Cortex of kidney (tissue), 1 donor: ENCODE measurements at places on chromosomes 5 and 9.

DNA sequence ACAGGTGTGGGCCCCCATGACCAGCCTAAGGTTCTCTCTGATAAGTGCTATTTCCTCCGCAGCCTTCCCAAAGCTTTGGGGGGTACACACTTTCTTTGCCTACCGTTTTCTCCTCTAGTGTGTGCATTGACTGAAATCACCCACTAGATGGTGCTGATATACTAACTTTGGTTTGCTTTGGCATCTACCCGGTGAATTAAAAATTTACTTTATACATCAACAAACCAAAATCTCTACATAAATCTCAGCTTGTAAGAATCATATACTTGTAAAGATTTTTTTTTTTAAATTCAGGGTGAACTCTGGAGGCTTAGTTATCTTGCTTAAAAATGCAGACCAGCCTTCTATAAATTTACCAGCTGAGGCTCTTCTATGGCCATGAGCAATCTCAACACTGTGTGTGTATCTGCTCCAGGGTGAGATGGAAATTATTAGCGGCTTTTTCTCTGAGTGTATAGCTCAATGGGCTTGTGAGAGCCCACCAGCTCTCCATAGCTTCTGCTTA is 475.7 kb upstream of the TNC start:
- no peak for DNase-seq

DNA sequence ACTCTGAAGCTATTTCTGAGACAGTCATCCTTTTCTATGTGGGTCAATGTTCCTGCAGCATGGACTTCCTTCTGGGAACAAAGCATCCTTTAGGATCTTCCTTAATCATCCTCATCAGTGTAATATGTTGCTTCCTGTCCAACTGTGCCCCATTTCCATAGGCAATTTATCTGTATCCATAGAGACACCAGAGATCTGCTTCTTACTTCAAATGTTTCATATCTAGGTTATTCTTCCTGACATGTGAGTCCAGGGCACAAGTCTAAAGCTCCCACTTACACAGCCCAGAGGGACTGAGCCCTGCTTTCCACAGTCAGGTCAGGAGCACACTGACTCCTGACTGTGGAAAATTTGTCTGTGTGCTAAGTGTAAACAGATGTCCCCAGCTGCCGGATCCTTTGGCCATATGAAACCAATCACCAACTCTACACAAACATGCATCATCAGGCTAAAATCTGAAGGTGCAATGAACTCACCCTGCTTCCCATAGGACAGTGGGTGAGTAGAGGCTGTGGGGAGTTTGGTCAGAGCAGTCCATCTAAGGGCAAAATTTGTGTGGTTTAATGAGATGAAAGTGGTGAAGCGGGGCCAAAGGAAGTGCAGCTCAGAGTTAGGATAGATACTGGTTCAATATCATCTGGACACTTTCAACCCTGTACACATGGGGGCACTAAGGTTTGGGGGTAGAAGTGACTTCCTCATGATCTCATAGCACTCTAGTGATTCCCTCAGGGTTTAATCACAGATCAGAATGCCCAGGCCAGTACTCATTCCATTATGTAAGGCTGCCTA is 85.2 kb upstream of the TNC start:
- DNase-seq = no peak

DNA sequence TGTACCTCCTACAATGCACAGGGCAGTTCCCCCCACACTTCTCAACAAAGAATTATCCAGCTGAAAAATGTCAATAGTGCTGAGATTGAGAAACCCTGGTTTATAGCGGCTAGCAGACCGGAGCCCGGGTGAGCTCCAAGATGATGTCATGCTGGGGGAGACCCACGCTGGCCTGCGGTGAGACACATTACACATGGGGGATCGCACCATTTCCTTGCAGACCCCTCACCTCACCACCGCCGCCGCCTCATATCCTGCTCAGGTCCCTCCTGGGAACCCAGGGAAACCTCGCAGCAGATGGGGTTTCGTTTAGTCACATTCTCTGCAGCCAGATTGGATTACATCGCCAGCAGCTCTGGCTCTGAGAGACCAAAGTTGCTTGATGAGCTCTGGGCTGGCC is 14.7 kb upstream of the TNC start:
- DNase-seq = no peak

- DNase-seq = no peak
These were observed 1.7 kb upstream of the POMT1 start for GRCh38 chr9:131500939-131501541.

- no peak for DNase-seq
These were observed 10.7 kb downstream of the LOX start for GRCh38 chr5:122067390-122067789.

DNA sequence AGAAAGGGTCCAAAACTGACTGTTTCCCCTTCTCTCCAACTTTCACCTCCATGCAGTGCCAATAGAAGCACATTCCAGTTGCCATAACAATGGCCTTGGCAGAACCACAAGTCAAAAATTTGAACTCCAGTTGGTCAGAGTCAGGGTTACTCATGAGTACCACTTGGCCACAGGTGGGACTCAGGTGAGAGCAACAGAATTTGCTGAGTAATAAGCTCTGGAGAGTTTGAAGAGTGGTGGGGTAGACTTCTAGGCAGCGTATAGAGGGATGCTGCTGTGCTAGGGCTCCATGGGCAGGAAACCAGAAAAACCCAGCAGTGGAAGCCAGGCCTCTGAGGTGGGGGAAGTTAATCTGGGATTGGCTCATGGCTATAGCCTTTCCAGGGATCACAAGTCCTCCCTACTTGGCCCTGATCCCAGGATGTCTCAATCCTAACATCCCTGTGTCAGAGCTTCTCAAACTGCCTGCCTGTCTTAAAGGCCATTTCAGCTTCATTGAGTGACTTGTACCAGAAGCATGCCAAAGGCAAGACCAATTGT is 30.2 kb downstream of the SNX18 start:
- no peak for DNase-seq

- no peak for DNase-seq
These were observed 23.8 kb upstream of the BOD1 start for GRCh38 chr5:173640156-173640804.

GRCh38 chr9:124629600-124629999 is 122.4 kb upstream of the NR5A1 start:
- DNase-seq = no peak

DNA sequence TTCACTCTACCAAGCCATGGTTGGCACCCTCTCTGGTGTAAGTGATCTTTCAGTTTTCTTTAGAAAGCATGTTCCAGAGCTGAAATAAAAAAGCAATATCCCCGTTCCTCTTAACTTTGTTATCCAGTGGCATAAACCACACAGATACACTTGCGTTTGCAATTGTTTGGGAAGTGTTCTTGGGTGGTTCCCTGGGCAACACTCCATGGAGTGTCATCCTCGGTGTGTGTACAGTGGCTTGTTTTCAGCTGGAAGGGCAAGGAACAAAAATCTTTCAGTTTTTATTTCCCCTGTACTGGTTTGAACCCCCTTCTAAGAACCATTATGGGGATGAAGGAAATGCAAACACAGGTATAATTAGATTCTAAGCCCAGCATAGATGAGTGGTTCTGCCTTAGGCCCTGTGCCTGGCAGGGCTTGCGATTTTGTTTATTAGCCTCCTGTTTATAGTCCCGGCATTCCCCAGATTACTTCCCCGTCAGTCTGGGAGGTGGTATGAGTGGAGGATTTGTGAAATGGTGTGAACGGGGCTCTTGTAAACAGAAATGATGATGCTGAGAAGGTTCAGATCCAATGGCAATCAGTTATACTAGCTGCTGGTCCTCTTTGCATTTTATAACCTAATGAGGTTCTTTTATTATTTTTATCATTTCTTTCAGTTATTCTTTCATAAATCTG is 76.0 kb upstream of the CD180 start:
- no peak for DNase-seq

DNA sequence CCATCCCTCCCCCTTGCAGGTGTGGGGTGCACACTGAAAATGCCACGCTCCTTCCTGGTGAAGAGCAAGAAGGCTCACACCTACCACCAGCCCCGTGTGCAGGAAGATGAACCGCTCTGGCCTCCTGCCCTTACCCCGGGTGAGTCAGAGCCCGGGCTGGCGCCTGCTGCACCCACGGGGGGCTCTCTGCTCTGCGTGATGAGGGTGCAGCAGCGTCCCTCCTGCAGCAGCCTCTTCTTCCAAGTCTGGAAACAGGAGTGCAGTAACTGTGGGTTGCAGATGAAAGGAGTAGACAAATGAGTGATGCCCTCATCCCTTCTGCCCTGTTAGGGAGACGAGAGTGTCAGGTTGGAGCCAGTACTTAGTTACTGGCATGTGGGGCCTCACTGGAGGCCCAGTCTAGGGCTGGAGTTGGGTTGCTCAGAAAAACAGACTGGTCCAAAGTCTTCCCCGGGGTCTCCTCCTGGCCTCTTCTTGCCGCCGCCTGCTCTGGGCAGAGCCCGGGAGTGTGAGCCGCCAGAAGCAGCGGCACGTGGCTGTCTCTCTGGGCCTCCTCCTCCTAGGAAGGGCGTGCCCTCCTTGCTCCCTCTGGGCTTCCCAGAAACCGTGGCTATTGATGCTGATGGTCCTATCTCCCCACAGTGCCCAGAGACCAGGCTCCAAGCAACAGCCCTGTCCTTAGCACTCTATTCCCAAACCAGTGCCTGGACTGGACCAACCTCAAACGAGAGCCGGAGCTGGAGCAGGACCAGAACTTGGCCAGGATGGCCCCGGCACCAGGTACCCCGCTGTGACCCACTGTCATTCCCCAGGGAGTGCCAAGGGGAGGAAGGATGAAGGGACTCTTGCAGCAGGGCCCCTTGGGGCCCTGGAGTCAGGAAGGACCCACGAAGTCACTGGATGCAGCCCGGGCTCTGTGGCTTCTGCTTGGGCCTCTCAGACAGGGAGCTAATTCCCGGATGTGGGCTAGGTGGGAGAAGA is 8.4 kb downstream of the GFI1B start:
- no peak for DNase-seq

DNA sequence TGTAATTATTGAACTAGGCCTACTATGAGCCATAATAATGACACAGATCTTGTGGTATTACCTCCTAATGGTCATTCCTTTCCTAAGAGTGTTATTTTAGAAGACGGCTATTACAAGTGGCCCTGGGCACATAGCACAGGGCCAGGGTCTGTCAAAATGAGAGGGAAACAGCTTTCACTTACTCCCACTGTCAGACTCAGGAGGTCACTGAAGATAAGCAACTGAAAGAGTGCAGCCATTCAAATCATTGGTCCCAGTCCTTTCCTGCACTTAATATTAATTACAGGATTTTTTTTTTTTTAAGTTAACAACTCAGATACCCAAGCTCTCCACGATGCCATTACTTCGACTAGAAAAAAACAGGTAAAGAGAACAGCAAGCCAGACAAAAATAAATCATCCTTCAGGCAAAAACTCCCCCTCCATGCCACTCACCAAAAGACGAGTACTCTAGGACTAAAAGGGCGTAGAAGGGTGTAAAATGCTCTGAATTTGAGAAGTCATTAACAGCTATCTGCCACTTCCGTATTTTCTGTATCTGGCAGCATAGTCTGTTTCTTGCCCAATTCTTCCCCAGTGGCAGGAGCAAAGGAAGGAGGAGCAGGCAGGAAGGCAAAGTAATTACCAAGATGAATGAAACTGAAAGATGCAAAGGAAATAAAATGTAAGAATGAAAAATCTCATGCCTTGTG is 87.4 kb downstream of the ZNF608 start:
- DNase-seq = no peak

GRCh38 chr5:38529955-38530646 is 26.3 kb downstream of the LIFR start:
- DNase-seq = no peak

- no peak for DNase-seq
These were observed 45.0 kb downstream of the SLC6A7 start for GRCh38 chr5:150234576-150235499.

DNA sequence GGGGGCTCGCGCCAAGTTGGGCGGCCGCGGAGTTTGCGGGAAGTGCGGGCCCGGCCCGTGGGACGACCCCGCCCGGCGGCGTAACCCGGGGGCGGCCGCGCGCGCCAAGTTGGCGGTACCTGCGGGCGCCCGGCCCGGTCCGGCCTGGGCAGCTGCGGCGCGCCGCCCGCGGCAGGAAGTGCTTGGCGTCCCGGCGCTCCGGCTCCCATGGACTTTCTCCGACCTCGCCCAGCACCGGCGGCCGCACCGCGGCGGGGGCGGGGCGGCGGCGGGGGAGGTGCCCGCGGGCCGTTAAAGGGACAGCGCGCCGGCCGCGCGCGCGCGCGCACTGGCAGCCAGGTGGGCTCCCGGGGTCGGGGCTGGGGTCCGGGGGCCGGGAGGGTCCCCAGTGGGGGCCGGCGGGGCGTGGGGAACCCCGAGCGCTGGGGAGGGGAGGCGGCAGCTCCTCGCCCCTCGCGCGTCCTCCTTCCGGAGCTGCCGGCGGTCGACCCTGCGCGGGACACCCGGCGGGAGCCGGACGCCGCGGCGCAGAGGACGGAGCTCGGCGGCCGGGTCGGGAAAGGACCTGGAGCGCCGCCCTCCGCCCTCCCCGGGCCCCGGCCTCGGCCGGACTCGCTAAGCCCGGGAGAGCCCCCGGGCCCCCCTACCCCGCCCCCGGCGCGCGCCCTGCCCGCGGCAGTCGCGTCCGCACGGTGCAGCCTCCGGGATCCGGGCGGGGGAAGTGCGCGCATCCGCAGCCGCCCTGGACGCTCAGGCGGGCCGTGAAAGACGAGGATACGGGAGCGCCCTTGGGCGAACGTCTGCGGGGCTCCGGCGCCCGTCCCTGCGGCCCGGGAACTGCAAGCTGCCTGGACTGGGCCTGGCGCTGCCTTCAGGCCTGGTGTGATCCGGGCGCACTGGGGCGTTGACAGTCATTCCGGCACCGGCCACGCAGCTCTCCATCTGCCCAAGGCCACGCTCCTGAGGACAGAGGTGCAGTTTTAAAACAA is at the start of gene NACC2:
Gene NACC2, minus strand, starts transcription at position 220 of the 989 bp plus-strand sequence. CDS start 44,768 bp downstream, outside the sequence.
- no peak for DNase-seq

- DNase-seq = no peak
These were observed 63.5 kb upstream of the MOCS2 start for GRCh38 chr5:53173083-53173482.

DNA sequence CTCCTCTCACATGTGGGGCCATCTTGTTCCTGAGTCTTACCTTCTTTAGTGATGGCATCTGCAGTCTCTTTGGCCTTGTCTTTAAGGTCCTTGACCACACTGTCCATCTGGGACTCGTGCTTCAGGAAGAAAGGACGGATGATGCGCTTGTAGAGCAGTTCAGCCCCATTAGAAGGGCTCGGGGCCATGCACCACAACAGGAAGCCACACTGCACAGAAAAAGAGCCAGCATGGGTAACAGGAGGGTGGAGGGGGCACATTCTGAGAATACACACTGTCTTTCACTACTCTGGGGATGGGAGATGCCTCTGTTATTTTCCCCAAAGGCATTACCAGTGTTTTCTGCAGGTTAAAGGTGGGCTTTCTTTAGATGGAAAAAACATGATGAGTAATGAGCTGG is 25.9 kb downstream of the SRP19 start:
- DNase-seq = no peak

GRCh38 chr9:18184401-18184800 is 289.6 kb upstream of the ADAMTSL1 start:
- no peak for DNase-seq

GRCh38 chr5:94024101-94024500 is 282.7 kb upstream of the POU5F2 start:
- no peak for DNase-seq
